ENCODE measurements at places on chromosomes 12 and 14.

GRCh38 chr14:92726135-92726932 is 22.1 kb downstream of the LGMN start:
- H3K4me1 ChIP-seq: peaks cover 4% of the 10 kb centered on the region
- no peaks in the 10 kb centered on the region for H3K36me3 ChIP-seq
- peak overlapping the region; percentile 42 for H3K27ac ChIP-seq

GRCh38 chr12:64669270-64669842 is 59.1 kb downstream of the RASSF3 start:
- DNase-seq: no peak
- H3K27ac ChIP-seq: peak overlapping the region; percentile 62
- H3K36me3 ChIP-seq: no peaks in the 10 kb centered on the region
- H3K4me3 ChIP-seq: no peak overlapping the region
- H3K4me1 ChIP-seq: no peaks in the 10 kb centered on the region
- no peaks in the 10 kb centered on the region for H3K27me3 ChIP-seq

DNA sequence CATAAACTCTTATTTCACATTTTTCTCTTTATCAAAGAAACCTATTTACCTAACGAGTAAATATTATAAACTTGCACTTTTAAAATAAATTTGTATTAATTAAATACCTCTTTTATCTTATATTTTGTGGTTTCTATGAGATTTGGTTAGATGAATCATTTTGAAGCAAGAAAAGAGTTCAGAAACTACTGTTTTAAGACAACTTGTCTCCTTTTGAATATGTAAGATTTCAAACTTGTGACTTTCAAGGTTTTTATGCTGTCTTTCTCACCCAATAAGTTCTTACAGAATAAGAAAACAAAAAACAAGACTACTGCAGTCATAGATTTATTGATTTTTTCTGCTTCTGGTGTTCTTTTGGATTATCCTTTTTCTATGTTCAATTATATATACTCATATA is 339.0 kb downstream of the SNAPC1 start:
- no peak for DNase-seq
- H3K27me3 ChIP-seq: no peaks in the 10 kb centered on the region
- H3K4me1 ChIP-seq: no peaks in the 10 kb centered on the region
- no peak overlapping the region for H3K27ac ChIP-seq
- no peak overlapping the region for H3K4me3 ChIP-seq
- no peaks in the 10 kb centered on the region for H3K36me3 ChIP-seq

GRCh38 chr12:8819666-8819980 is 2.8 kb upstream of the A2ML1 start:
- H3K27ac ChIP-seq: no peak overlapping the region
- H3K4me3 ChIP-seq: no peak overlapping the region
- no peaks in the 10 kb centered on the region for H3K27me3 ChIP-seq
- DNase-seq: no peak
